ENCODE measurements at places on chromosomes 11 and 22. TPM values are rescaled to one million over a fixed set of nuclear protein-coding genes. Genes with fewer than 3 reads are reported as not detected.

Gene PES1
- total RNA-seq = 45.6 TPM

Gene PHLDA2
- not detected for total RNA-seq

Gene ABTB2
- 3.5 TPM for total RNA-seq

Gene CRYBB2
- total RNA-seq = 0.09 TPM

Gene MRGPRX4
- not detected for total RNA-seq

Gene DDIAS
- 3.0 TPM for total RNA-seq

Gene PRR33
- total RNA-seq = 2.0 TPM

Gene BIK
- 0.18 TPM for total RNA-seq

Gene OR6T1
- not detected for total RNA-seq

Gene TSGA10IP
- total RNA-seq = 0.09 TPM

Gene P2RX6
- total RNA-seq = 19.8 TPM

Gene OR51M1
- total RNA-seq = not detected

Gene ELFN2
- 0.35 TPM for total RNA-seq

Gene OR2AG1
- total RNA-seq = not detected

Gene CARD10
- total RNA-seq = 7.8 TPM

Gene ANO1
- total RNA-seq = 5.8 TPM

Measured in muscle of leg (tissue), 16 donors.